HFF-Myc (cell line): ENCODE measurements at places on chromosomes 4 and X.

GRCh38 chr4:54572152-54572542 is 85.6 kb upstream of the KIT start:
- no peak for DNase-seq

GRCh38 chr4:98110929-98111328 is 32.3 kb downstream of the STPG2 start:
- DNase-seq: no peak

DNA sequence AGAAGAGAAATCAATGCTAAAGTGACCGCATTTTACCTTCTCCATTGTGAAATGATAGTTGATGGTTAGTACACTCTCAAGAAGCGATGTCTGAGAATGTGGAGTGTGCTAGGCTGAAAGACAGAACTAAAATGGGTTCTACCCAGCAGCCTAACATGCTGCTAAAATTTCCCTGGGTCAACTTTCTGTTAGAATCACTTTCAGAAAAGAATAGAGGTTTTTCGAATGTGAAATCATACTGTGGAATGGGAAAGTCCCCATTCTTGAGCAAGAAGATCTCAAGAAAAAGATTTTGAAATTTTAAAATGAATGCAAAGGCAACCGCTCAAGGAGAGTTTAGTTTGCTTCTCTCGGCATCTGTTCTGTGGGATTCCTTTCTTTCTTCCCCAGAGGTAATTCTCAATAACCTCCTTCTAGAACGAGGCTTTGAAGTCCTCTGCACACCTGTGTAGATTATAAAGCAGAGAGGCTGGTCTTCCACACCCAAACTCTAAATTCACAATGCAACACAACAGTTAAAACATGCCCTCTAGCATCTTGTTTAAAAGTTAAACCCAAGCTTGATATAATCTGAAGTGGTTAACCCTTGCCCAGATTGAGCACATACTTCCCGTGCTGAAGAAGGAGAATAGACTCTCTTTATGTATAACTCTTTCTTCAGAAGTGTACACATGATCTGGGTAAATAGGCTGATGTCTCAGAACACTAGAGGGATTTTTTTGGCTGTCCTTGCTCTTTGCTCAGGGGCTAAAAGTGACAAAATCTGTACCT is 208.7 kb upstream of the KLF3 start:
- DNase-seq: no peak

DNA sequence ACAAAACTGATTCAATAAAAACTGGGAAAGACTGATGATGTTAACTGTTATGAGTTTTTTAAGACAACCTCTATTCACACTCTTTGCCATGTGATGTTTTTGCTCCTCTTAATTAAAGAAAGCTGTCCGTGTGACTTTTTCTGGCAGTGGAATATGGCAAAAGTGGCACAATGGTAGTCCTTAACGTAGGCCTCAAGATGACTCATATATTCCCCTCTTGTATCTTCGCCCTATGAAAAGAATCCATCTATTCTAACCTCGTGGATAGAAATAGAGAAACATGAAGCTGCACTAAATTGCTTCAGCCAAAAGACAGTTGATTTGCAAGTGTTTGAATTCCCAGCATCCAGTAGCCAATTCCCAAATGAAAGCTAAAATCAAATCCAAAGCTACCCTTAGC is 603.8 kb upstream of the PCDH7 start:
- no peak for DNase-seq

- DNase-seq: no peak
Measured at GRCh38 chr4:38904090-38904666, 36.6 kb downstream of the FAM114A1 start.

DNA sequence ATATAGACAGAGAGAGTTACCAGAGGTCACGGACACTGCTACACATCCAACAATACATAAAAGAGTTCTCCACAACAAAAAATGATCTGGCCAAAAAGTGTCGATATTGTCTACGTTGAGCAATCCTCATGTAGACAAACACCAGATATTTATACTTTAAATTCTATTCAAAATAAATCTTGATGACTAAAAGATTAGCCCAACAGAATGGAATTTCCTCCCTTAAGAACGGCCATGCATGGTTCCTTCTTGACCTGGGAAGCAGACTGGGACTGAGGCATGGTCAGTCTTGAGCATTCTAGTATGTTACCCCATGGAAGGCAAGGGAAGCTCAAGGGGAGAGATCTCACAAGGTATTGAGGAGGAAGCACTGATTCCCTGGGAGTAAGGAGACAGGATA is 43.5 kb downstream of the LHFPL1 start:
- no peak for DNase-seq

GRCh38 chrX:140711894-140712293 is 2.3 kb downstream of the LINC00632 start:
- no peak for DNase-seq

DNA sequence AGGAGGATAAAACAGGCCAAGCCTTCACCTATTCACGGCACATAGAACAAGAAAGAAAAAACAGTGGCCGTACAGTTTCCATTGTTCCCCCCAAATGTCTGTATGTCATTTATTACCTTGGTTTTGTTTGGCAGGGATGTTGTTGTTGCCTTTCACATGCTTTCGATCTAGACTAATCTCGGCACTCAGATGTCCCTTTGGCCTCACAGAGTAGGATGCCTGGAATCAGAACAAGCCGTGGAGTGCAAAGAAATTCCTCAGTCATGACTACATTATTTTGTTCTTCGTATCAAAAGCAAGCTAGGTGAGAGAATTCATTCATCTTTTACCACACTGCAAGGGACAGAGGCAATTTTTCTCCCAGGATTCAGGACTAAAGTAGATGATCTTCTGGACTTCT is 106.9 kb downstream of the SMIM20 start:
- DNase-seq: no peak

DNA sequence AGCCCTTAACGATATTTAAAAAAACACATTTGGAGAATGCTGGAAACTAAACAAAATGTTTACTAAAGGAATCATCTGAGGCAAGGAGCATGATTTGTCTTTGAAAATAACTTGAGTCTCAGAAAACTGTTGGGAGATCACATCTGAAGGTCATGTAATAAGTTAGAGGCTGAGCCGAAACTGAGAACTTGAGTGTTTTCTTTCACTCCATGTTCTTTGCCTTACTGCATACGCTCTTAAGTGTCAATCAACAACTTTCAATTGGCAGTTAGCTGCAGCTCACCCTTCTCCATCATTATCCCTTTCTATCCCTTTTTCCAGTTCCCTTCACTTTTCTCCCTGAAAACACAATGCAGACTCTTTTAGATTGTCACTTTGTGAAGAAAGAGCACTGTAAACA is 216.2 kb downstream of the ADGRA3 start:
- no peak for DNase-seq

- no peak for DNase-seq
Measured at GRCh38 chr4:141348125-141348524, 127.4 kb downstream of the ZNF330 start.

DNA sequence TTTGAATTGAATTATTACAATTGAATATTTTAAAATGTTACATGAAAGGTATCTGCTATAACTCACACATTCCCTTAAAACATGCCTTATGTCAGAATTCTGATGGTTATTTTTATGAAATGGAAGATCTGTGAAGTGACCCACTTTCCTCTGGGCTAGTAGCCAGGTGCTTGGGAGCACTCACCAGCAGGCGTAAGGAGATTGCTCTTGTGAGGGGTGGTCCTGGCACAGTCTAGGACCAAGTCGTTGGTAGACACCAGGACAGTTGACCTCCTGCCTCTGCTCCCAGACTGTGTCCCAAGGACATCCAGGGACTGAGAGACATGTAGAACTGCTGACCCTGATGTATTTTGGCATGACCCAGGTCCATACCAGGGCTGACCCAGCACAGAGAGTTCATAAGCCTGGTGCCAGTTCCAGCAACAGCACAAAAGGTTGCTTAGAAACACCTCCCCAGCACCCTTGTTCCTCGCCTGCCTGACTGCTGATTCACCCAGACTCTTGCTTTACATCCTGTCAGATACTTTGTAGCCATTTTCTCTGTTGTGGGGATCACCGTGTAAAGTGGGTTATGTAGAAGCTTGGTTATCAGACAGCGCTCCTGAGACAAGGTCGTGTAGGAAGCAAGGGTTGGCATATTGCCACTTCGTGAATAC is 48.5 kb downstream of the NELFA start:
- no peak for DNase-seq

DNA sequence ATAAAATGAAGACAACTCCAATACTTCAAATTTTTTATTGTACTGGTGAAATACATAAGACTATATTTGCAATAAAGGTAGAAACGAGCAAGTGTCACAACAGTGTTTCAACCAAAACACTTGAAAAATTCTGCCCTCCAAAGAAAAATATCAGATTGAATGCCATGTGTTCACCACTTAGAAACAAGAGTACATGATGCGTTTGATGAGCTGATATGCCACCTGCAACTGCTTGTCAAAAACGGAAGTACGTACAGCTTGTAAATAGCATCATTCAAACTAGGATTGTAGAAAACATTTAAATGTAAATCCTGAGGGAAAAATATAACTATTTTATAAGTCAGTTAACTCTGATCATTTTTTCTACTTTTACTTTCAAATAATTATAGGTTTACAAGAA is 276.1 kb downstream of the ANTXR2 start:
- DNase-seq: no peak

DNA sequence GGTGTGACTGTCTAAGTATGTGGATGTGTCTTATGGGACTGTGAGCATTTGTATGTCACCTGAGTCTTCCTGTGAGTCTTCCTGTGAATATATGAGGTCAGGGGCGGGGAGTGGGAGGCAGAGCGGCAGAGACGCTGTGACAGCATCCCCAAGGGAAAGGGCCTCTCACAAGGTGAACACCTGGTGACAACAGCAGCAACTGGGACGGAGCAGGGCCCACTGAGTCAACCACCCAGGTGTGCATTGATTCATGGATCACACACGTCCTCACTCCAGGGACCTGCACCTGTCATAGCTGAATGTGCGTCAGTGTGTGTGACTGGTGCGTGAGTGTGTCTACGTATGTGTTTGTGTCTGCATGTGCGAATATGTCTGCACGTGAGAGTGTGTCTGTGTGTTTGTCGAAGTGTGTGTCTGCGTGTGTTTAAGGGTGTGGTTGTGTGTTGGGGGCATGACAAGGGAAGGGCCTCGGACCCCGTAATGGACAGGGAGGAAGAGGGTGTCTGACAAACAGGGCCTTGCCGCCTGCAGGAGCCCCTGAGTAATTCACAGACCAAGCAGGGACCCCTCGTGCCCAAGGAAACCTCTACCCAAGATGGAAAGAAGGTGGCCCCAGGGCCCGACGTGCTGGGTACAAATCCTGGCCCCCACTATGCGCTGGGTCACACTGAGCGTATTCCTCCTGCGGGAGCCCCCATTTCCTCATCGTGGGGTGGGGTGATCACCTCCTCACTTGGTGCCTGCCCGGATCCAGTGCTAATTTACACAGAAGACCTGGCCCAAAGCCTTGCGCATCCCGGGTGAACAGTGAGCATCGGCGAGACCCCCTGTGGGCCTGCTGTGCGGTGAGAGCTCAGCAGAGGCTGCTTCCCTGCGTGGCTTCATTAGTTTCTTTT is 76.7 kb downstream of the ABLIM2 start:
- DNase-seq: no peak

GRCh38 chr4:186249785-186250754 is 15.9 kb upstream of the F11 start:
- DNase-seq: no peak

DNA sequence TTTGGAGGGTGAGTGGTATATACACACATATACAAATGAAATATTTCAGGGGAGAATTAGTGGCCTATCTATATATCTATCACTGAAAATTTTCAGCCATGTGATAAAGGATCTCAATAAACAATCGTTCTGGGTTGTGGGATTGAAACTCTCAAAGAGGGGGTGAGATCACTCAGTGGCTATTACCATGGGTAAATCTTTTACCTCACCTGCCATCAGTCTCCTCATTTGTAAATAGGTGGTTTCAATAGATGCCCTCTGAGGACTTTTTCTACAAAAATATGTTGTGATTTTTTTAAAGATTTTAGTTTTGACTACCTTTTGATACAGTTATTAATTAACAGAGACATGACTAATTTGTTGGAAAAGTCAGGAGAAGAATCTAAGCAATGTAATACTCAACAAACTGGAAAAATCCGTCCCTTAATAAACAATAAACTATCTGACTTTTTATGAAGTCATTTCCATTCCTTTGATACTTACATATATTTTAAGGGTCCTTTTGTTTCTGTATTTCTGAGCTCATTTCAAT is 192.8 kb downstream of the MAD2L1 start:
- no peak for DNase-seq

DNA sequence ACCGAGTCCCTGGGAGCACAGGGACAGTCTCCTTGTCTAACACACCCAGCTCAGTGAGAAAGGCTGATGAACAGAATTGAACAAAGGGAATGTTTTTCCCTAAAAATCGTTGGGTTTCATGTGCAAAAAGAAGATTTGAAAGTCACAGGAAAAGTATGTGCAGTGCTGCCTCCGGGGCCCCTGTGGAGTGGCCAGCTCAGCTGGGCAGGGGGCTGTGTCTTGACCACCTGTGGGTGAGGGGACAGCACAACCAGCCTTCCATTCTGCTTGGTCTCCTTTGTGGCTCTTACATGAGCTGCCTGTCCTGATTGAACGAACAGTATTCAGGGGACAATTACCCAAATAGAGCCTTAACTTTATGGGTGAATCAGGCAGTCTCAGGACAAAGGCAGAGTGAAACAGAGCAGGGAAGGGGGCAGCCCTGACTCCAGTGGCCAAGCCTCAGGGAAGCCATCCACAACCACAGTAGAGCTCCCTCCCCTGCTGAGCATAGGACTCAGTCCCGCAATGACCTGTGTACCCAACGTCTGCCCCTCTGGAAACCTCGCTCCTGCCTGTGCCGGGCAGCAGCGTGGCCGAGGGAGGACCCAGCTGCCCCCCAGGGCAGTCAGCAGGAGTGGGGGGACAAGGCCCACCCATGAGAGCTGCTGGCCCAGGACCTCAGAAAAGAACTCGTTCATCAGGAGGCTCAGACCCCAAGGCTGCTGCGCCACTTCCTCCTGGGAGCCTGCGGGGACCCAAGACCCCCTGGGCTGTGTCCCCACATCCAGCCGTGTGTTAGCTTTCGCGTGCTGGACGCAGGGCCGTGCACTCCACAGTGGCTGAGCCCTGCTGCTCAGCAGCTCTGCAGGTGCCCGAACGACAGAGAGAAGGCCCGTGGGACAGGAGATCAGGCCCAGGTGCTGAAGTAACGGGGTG is 59.6 kb upstream of the MXD4 start:
- DNase-seq: no peak

GRCh38 chr4:176153124-176153523 is 42.3 kb downstream of the SPATA4 start:
- DNase-seq: no peak

DNA sequence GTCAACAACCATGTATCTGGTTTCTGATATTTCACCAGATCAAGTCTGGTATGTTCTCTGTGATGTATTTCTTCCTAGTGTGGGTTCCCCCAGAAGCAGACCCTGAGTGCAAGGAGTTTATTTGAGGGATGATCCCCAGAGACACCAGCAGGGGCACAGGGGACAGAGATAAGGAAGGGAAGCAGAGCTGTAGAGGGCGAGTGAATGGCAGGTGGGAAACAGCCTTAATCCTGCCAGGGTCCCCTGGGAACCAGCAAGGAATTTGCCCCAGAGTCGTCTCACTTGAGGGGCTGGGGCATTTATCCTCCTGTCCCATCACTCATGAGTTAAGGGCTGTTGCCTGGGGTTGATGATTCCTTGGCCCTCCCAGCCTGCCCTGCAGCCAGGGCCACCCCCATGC is 206.4 kb upstream of the BCOR start:
- no peak for DNase-seq
